Cerebellar nuclear complex (tissue), 1 donor: ENCODE measurements at places on chromosomes 7 and 10.

DNA sequence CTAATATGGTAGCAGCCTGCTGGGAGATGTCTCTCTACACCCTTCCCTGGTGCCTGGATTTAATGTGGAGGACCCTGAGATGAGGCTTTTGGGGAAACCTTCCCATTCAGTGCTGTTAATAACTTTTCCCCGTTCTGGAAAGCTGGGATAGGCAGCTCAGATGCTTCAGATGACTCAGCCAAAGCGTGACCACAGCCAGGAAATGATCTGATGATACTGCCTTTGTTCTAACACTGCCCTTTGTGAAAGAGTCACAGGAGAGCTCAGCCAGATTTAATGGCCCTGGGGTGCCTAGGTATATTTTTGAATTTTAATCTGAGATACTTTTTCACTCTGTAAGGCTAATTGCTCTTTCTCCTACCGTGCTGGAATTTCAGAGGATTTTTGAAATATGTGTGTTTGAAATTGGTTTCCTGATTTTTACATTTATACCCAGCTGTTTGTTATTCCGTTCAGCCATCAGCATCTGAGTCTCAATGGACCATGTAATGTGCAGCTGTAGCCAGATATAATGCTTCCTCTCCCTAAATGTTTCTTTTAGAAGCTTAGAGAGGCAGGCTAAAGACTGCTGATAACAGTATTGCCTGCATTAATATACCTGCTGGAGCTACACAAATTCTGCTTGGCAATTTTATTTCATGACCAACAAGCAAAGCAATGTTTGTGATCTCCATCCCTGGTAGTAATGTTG lies 17.8 kb downstream of the CELF2 start:
- DNase-seq = no peak

- DNase-seq = no peak
These were observed 945 bp downstream of the ADD3 start for GRCh38 chr10:110008518-110009339.

DNA sequence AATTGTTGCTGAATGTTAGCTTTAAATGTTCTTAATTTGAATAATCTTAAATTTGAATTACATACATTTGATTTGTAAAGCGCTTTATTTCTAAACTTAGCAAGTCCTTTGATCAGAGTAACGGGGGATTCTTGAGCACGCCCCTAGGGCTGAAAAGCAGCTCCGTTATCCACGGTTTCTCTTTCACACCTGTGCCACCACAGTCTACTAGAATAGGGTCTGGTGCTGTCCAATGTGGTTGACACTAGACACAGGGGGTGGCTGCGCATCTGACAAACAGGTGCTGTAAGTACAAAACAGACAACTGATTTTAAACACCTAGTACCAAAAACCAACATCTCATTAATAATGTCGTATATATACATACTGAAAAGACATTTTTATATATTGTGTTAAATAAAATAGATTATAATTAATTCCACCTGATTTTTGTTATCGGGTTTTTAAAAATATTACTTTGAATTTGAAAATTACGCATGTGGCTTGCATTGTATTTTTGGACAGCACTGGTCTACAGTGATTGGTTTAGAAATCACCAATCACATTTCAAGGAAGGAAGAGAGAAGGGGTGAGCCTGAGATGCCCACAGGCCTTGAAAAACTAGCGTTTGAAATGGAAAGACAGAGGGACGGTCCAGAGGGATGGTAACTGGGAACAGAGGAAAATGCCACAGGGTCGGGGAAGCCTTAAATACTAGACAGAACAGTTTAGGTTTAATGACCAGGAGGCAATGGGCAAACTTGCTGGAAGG lies 7.3 kb downstream of the SEPHS1 start:
- DNase-seq = no peak

- no peak for DNase-seq
These were observed 68.4 kb downstream of the ASAH2B start for GRCh38 chr10:50807851-50808776.

DNA sequence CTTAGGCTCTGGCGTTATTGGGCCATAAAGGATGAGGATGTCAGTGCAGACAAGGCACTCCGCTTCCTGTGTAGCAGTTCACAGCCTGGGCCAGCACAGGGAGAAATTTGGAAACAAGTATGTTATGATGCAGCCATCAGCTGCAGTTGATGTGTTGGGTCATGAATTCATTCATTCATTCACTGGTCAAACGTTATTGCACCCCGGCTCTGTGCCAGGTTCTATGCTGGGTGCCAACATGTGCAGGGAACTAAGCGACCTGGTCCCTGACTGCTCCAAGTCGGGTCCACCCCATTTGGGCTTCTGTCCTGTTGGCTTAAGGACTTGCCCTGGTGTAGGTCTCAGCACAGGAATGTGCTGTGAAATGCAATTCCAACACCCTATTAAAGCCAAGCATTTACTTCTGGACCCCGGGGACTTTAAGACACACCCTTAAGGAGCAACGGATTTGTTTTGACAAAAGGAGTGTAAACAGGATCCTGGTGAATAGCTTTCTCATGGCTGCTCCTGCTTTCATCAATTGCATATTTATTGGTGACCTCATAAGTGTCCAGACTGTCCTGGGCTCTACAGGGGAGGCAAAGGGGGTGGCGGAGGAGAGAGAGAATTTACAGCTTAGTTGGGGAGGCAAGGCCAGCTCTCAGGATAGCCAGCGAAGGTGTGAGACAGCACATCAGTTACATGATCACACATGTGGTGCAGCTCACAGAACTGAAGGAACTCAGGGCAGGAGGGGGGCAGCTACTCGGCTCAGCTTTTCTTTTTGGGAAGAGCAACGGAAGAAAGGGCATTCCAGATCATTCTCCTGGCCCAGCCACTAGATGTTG lies 158.6 kb downstream of the GRK5 start:
- no peak for DNase-seq

- no peak for DNase-seq
These were observed 263.6 kb upstream of the LRGUK start for GRCh38 chr7:133863362-133864061.

GRCh38 chr10:118310822-118311221 lies 31.3 kb downstream of the FAM204A start:
- no peak for DNase-seq

DNA sequence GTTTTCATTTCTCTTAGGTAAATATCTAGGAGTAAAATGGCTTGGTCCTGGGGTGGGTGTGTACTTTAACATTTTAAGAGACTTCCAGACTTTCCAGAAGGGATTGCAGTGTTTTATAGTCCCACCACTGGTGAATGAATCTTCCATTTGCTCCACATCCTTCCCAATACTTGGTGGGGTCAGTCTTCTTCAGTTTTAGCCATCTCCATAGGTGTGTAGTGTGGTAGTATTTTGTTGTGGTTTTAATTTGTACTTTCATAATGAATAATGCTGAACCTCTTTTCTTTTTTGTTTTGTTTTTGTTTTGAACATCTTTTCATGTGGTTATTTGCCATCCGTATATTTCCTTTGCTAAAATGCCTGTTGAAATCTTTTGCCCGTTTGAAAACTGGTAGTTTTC lies 86.4 kb downstream of the ANKRD61 start:
- DNase-seq = no peak

DNA sequence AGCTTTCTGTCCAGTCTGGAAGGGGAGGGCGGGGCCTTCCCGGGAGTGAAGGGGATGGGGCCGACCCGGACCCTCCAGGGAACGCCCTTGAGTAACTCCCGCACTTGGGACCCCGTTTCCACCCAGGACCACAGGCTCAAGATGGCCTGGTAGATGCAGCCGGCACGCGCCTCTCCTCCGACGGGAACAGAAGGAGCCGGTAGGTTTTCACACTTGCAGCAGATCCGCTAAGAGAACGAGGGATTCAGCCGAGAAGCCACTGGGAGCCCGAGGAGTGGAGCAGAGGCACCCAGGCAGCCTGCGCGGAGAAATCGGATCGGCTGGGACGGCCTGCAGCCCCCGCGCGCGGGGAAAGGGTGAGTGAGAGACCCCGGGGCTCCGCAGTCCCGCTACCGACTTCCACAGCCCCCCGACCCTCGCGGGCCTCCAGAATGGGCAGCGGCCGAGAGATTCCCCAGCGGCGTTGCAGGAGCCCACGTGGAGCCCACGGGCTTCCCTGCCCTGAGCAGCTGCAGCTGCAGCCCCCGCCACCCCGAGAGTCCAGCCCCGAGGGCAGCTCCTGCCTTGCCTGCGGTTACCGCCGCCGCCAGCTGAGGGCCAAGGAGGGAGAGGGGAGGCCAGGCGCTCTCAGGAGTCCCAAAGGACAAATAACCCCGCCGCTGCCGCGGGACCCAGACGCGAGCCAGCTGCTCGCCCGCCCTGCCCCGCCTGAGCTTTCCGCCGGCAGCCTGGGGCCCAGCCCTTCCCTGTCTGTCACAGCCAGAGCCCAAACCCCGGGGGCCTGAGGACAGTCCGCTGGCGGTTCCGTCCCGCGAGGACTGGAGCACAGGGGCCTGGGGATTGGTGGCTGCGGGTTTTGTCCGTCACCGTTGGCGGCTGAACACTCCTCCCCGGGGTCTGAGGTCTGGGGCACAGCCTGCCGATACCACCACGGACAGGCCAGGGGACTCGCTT lies 21.8 kb downstream of the IFT22 start:
- DNase-seq = no peak

GRCh38 chr10:133261726-133262325 lies 14.8 kb downstream of the ADAM8 start:
- DNase-seq = peak; percentile 13

DNA sequence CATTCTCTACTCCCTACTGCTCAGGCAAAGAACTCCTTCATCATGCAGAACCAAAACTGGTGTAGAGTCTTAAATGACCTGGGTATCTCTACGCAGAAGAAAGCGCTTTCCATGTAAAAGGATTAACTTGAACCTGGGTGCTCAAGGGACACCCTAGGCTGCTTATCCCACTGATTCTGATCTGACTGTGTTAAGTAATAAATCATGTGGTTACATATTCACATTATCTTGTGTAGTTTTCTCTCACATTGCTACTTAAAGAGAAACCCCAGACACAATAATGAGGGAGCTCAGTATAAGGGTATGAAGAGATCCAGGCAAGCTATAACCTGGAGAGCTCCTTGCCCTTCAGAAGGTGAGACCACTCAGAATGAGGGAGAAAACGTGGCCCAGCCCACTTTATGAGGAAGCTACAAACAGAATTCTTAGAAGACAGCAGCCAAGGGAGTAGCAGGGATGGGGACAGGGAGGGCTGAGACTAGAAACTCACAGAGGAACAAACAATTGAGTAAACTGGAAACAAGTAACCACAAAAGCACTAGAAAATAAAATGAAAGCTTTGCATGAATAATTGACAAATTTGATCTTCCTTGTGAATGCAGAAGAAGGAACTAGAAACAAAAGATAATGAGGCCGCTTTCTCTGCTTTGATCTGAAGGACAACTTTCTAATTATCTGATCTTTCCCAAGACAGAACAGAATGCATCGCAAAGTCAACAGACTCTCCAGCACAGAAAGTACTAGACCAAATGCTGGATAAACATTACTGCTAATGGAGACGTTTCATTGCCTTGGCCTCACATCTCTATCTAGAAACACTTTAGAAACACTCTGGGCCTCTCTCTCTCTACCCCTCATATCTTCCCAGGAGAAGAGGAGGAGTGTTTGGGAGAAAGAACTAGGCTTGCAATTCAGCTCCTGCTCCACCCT lies 76.1 kb downstream of the LRRC17 start:
- no peak for DNase-seq

GRCh38 chr10:79483948-79484347 lies 28.4 kb upstream of the EIF5AL1 start:
- no peak for DNase-seq

- DNase-seq = no peak
These were observed 72.0 kb upstream of the VKORC1L1 start for GRCh38 chr7:65800890-65801341.

DNA sequence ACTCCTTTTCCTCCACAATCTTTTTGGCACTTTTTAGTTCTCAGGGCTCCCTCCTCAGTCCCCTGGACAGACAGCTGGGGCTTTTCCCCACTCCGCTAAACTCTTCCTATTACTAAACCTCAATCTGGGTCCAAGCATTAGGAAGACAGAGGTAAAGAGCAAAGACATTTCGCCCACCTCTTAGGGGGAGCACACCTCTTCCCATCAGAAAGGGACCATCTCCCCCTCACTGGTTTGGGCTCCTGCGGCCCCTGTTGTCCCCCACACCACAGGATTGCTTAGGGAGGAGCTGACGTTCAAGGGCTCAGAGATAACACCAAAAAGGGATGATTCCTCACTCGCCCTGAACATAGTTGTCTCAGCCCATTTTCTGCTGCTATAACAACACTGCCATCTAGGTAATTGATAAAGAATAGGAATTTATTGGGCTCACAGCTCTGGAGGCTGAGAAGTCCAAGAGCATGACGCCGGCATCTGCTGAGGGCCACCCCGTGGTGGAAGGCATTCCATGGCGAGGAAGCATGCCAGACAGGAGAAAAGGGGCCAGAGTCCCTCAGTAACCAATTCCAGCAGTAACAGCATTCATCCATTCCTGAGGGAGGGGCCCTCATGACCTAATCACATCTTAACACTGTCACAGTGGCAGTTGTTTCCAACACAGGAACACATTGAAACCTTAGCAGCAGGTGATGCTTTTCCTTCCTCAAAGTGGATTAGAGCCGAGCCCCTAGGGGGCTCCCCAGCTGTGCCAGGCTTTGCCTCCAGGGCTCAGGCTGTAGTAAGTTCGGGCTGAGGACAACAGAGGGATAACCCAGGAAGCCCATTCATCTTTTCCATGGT lies 209.6 kb downstream of the EBF3 start:
- no peak for DNase-seq

GRCh38 chr7:362402-363096 lies 72.6 kb downstream of the FOXL3 start:
- no peak for DNase-seq

DNA sequence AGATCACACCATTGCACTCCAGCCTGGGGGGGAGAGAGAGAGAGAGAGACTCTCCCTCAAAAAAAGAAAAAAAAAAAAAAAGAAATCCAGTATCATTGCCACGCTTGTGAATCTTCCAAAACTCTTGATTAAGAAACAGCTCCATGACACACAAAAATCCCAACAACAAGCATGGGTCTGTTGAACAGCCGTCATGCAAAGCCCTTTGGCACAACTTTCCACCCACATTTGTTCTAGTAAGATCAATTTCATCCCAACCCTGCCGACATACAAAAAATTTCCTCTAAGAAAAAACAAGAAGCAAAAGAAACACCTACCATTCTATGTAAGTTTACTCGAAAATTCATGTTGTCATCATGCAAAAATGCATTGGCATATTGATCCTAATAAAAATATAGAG lies 62.8 kb downstream of the ARMH3 start:
- no peak for DNase-seq
